ENCODE measurements at places on chromosomes 13 and 19.

- no peak for DNase-seq
Measured at GRCh38 chr19:43739439-43740235, 15.1 kb downstream of the SMG9 start.

DNA sequence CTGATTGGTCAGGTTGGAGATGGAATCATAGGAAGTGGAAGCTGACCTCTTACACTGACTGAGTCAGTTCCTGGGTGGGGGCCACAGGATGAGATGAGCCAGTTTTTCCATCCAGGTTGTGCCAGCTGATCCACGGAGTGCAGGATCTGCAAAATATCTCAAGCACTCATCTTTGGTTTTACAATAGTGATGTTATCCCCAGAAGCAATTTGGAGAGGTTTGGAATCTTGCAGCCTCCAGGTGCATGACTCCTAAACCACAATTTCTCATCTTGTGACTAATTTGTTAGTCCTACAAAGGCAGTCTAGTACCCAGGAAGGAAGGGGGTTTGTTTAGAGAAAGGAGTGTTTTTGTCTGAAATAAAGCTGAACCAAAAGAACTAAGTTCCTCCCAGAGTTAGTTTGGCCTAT, 212.8 kb downstream of the SLITRK6 start:
- no peak for DNase-seq

DNA sequence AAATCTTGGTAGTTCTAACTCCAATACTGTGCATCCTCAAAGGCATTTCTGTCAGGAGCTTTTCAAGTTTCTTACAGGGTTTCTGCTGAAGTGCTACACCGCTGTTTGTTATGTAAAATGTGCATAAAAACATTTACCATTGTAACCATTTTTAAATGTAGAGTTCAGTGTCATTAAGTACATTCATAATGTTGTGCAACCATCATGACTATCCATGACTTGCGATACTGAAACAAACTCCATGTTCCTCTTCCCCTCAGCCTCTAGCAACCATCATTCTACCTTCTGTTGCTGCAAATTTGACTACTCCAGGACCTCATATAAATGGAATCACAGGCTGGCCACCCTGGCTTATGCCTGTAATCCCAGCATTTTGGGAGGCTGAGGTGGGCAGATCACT, 14.4 kb upstream of the SLC25A42 start:
- no peak for DNase-seq

- no peak for DNase-seq
Measured at GRCh38 chr19:29567366-29567915, 38.6 kb upstream of the POP4 start.

GRCh38 chr13:87953381-87953780, 282.2 kb downstream of the SLITRK5 start:
- DNase-seq, result no peak
